ENCODE measurements at places on chromosomes 5 and 9. TPM values are rescaled to one million over a fixed set of nuclear protein-coding genes. Genes with fewer than 3 reads are reported as not detected.

- H3K27ac ChIP-seq, result no peak overlapping the region
- H3K36me3 ChIP-seq, result no peaks in the 10 kb centered on the region
- no peaks in the 10 kb centered on the region for H3K27me3 ChIP-seq
- H3K4me3 ChIP-seq, result no peak overlapping the region
Observed at GRCh38 chr9:134783699-134784039, 96.9 kb upstream of the FCN2 start.

- H3K36me3 ChIP-seq, result no peaks in the 10 kb centered on the region
- no peaks in the 10 kb centered on the region for H3K27me3 ChIP-seq
- no peak overlapping the region for H3K4me3 ChIP-seq
- H3K27ac ChIP-seq, result no peak overlapping the region
- H3K4me1 ChIP-seq, result no peaks in the 10 kb centered on the region
- DNase-seq, result no peak
Observed at GRCh38 chr5:115507681-115508080, 36.9 kb downstream of the FEM1C start.

- no peaks in the 10 kb centered on the region for H3K27me3 ChIP-seq
- no peaks in the 10 kb centered on the region for H3K4me1 ChIP-seq
- H3K27ac ChIP-seq, result no peak overlapping the region
- H3K4me3 ChIP-seq, result no peak overlapping the region
- H3K36me3 ChIP-seq, result no peaks in the 10 kb centered on the region
Observed at GRCh38 chr9:102796244-102796643, 198.9 kb upstream of the CYLC2 start.

DNA sequence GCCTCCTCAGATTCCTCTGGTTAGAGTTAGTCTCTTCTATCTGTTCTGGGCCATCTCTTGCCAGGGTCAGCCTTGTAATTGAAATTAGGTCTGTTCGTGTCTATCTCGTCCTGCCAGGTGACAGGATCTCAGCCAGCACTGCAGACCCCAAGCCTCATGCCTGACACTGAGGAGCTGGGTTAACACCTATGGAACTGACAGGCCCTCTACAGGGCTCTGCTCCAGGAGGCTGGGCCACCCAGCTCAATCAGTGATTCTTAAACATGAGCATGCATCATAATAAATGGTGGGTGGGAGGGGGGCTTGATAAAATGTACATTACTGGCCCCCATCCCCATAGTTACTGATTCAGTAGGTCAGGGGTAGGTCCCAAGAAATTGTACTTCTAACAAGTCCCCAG lies 103.4 kb downstream of the PSD2 start:
- no peak overlapping the region for H3K27ac ChIP-seq
- no peak for DNase-seq
- peaks cover 5% of the 10 kb centered on the region for H3K4me1 ChIP-seq

DNA sequence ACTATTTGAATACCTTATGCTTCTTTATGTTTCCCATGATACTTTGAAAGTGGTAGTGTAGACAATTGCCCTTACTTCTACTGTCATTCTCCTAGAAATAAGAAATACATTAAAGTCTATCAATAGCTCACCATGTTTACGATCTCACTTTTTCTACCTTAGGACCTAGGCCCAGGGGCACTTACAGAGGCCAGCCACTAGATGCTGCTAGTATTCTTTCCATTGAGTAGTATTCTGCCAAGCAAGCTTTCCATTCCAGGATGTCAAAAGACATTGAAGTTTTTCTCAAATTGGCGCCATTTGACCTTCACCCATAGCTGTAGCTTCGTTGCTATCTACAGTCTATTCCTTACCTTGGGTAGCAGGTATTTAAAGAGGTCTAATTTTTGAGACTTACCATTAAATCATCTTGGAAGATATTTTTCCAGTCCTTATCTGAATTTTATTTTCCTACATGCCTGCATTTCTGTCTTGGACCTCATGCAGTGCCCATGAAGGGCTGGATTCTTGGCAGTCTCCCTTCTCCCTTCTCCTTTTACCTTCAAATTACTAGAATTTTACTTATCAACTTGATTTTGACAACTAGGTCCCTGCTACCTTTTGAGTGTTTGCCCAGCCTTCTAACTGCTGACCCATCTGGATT lies 246.0 kb upstream of the NUDT12 start:
- H3K27me3 ChIP-seq, result no peaks in the 10 kb centered on the region
- H3K27ac ChIP-seq, result no peak overlapping the region
- no peaks in the 10 kb centered on the region for H3K36me3 ChIP-seq
- H3K4me3 ChIP-seq, result no peak overlapping the region
- H3K4me1 ChIP-seq, result no peaks in the 10 kb centered on the region

VCAN gene
- 47.6 TPM for total RNA-seq
